Kidney tubule cell (primary cell): ENCODE measurements at places on chromosomes 2 and 18.
A peak's percentile ranks its signal among the peaks of the same experiment; 100 is the strongest.

DNA sequence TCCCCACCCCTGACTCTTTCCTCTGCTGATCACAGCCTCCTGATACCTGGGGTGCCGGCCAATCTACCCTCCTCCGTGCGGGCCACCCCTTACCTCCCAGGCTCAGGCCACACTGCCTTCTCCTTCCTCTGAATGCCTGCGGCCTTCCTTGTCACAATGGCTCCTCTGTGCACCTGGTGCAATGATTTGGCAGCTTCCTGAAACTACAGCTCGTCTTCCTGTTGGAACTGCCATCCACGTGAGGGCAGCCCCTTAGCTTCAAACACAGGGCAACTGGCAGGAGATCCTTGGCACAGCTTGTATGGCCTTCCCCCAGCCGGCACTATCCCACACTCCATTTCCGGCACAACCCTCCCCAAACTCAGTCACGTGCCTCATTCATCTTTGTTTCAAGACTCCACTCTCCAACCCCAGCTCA, 69.0 kb downstream of the STPG4 start:
- no peak for DNase-seq

GRCh38 chr2:42830922-42831574, 38.7 kb upstream of the HAAO start:
- DNase-seq, result no peak

DNA sequence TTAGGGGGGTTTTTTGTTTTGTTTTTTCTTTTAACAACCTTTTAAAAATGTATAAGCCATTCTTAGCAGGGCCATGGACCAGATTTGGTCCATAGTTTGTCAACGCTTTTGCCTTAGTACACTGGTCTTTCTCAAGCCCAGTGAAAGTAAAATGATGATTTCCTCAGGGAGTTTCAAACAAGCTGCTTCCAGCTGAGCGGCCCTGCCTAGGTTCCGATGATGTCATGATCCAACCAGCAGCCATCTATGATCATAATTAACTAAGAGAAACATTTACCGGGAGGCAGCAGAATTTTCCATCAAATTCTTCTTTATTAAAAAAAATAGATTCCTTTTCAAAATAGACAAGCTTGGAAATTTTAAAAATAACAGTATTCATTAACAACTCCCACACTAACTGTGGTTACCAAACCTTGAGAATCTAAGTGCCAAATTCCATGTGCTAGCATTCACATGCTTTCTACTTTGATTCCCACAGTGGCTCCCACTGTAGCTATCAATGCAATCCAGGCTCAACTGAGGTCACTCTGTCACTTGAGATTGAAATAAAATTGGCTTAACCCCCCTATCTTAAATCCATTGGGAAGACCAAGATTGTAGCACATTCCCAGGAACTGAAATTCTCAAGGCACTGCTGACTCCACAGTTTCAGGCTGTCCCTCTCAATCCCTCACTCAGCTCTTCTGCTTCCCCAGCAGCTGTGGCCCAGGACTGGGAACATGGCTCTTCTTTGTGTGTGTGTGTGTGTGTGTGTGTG, 148.9 kb downstream of the RNF152 start:
- DNase-seq, result no peak

GRCh38 chr2:33559328-33559727, 39.8 kb downstream of the FAM98A start:
- DNase-seq, result no peak

DNA sequence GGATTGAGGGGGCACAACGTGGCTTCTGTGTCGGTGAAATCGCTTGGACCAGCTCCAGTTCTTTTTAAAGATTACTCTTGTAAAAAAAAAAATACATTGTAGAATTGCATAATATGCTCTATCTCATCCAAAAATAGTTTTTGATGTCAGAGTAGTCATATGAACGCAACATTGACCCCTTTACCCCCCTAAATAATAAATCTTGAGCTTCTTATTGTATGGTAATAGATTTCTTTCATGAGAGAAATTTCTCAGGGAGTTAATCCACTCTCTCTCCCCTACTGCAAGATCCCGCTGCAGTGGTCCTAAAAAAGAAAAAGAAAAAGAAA, 50.2 kb upstream of the PAIP2B start:
- no peak for DNase-seq

DNA sequence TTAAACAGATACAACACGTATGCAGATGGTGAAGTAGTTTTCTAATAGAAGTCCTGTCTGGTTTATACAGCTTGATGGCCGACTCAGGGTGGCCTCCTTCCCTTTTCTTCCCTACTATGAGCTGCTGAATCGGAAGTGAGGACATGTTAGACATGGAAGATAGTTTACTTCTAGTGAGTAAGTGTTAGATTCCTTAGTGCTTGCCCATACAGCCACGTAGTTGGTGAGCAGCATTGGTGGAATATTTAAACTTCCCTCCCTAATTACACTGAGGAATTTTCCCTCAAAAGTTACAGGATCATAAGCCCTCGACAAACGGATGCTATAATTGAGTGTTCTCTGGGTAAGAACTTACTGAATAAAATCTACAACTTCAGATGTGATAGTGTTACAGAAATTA, 52.1 kb downstream of the RHBDD1 start:
- peak; percentile 32 for DNase-seq

- DNase-seq, result no peak
Observed at GRCh38 chr2:226773291-226773690, 26.3 kb downstream of the IRS1 start.

DNA sequence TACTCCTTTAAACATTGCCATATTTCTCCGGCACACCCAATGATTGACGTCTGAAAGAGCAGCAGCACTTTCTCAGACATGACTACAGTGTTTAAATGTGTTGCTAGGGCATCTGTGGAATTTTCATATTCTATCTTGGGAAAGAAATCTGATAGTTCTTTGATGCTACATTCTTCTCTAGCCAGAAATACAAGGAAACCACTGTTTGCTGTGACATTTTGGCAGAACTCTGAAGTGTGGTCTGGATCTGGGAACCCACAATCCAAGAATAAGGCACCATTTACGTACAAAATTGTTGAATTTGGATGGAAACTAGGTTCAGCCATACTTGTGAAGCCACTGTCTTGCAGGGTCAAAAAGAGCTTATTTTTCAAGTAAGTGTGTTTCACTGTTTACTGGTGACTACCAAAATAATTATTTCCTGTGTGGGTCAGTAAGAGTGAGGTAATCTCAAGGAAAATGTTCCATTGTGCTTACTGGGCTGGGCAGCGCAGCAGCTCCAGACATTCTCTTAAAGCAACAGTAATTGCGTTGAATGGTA, 21.3 kb upstream of the CD28 start:
- peak; percentile 81 for DNase-seq

DNA sequence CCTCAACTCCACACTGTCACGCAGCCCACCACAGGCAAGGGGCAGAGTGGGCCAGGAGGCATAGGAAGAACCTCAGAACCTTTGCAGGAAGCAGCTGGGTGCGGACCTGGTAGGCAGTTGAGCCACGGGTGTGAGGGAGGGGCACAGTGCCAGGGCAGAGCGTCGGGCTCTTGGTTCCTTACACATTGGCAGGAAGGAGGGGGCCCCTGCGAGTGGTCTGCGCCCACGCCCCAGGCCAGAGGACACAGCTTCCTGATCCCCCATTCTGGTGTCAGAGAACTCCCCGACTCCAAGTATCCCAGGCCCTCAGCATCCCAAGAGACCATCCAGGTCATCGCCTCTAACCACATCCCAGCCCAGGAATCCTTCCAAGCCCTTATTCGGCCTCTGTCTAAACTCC, 61.5 kb downstream of the TNS1 start:
- no peak for DNase-seq

GRCh38 chr18:35267161-35267651, 22.8 kb downstream of the ZSCAN30 start:
- DNase-seq, result peak; percentile 13

DNA sequence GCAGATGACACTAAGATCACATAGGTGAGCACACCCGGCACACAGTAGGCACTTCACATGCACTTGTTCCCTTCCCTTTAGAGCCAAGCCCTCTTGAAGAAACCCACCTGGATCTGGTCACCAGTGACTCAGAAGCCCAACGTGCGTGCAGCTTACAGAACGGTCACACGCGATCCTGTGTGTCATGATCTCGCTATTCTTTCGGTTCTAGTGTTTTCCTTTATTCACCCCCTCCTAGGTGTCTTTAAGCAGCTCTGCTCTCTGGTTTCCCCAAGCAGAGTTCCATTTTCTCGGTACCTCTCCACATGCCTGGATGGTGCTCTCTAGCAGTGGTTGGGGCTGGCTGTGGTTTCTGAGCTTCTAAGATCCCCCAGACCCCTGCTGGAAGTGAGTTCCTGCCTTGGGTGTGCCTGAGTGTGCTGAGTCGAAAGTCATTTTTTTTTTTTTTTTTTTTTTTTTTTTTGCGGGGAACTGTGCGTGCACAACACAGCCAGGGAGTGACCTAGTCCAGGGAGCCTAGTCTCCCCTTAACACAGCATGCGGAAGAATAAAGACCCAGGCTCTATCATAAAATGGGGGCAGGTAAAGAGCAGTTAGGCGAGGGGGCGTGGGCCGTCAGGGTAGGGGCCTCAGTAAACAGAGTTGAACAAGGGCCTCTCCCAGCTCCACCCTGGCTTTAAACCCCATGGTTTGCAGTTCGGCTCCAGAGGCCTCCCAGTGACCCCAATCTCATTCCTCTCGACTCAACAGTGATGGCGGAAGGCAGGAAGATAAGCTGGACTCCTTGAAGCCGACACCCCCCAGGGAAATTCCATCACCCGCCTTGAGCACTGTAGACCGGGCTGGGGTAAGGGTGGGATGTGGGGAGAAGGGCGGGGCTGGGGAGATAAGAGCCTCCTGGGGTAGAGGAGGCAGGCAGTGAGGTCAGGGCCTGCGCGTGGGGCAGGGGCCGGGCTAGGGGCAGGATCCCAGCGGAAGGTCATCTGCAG, 29.8 kb upstream of the DNMT3A start:
- no peak for DNase-seq

- DNase-seq, result no peak
Observed at GRCh38 chr18:75090336-75090735, 118.6 kb downstream of the PTGR3 start.

DNA sequence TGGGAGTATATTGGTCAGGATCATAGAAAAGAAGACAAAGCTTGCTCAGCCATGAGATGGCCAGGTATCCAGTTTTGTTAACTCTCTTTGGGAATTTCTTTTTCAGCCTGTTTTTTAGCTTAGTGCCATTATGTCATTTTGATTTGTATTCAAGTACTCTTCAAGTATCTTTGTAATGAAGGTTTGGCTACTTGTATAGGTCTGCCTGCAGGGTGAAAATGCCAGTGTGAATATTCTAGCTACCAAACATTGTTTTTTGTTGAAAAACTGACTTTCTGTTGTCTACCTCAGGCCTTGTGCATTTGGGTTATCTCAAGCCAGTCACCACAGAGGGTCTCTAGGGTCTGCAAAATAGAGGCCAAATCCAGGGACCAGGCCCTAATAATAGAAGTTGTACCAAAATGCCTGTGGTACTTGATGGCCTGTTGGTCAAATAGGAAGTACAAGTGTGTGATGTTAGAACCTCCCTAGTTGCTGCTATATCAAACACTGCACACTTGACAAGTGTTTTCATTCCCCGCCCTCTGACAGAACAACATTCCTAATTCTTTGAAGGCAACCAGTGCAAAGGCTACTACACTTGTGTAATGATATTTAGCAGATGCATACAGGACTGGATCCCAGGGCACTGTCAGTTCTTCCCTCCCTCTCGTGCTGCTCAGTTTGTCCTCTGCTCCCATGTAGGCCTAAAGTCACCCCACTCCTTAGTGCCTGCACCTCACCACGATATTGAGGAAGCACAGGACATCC, 36.4 kb downstream of the RNMT start:
- no peak for DNase-seq

GRCh38 chr2:158969162-158969714, 798 bp downstream of the TANC1 start:
- no peak for DNase-seq

- no peak for DNase-seq
Observed at GRCh38 chr18:23943903-23944624, 70.5 kb upstream of the TTC39C start.

GRCh38 chr2:21633911-21634310, 510.1 kb downstream of the TDRD15 start:
- DNase-seq, result no peak

- DNase-seq, result no peak
Observed at GRCh38 chr2:28420722-28421121, 28.1 kb downstream of the FOSL2 start.

DNA sequence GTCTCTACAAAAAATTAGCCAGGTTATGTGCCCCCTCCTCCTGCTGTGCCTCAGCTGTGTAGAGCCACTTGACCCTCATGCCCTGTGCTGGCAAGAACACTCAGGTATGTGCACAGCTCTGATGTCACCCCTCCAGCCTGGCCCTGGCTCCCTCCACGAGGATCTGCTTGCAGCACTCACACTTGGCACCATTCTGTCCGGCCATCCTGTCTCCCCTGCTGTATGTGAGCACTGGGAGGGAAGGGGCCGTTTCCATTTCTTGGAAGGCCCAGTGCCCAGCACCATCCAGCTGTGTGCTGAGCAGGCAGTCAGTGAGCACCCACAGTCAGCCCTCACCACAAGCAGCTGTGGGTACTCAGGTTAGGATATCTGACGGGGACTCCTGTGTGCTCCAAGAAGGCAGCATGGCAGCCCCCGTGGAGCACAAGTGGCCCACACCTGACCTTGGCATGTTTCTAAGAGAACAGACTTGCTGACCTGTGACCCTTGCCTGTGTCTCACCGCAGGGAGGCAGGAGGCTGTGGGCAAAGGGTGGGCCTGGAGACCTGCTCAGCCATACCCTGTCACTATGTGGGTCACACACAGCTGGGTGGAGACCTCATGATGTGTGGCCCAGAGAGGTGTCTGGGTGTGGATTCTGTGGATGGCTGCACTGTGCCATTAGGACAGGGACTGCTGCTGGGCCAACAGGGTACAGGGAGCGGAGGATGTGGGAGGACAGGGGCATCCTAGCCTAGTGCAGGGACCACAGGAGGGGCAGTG, 31.5 kb downstream of the USP34 start:
- peak; percentile 21 for DNase-seq

GRCh38 chr2:240329778-240330177, 105.7 kb upstream of the GPC1 start:
- no peak for DNase-seq

DNA sequence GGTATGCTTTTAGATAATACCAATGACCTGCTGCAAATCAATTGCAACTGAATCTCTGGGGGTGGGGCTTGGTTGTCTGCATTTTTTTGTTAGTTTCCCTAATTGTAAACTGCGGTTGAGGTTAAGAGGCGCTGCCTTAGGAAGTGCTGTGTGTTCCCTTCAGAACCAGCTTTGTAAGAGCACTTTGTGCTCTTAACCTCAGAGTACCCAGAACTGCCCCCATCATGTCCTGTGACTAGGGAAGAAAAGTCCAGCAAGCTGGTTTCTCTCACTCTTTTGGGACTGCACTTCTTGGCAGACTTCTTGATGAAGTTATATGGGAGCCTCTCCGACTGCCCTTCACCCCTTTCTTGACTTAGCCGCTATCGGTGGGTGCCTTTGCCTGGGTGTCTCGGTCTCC, 245.5 kb upstream of the CXCR4 start:
- DNase-seq, result no peak

DNA sequence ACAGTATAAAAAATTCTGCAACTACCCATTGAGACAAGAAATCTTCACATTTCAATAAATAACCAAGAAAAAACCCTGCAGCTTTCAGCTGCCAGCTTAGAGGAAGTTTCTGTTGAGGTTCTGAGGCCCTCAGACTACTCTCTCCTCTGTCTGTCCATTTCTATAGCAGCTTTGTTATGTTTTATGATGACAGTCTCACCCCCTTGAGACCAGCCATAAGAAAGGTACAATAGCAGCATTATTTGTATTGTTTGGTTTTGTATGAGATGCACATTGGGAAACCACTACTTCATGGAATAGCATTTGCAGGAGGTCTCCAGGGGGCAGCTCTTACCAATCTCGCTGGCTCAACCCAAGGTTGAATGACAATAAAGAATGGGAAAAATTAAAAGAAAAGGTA, 334.6 kb upstream of the VRK2 start:
- DNase-seq, result no peak

- DNase-seq, result no peak
Observed at GRCh38 chr2:237892984-237893595, 33.7 kb downstream of the RAMP1 start.
